ENCODE measurements at places on chromosomes 5 and 9.

GRCh38 chr5:143877196-143877595 lies 65.2 kb downstream of the HMHB1 start:
- H3K4me3 ChIP-seq: no peak overlapping the region
- H3K4me1 ChIP-seq: no peaks in the 10 kb centered on the region
- H3K27me3 ChIP-seq: no peaks in the 10 kb centered on the region
- no peaks in the 10 kb centered on the region for H3K36me3 ChIP-seq
- DNase-seq: no peak

DNA sequence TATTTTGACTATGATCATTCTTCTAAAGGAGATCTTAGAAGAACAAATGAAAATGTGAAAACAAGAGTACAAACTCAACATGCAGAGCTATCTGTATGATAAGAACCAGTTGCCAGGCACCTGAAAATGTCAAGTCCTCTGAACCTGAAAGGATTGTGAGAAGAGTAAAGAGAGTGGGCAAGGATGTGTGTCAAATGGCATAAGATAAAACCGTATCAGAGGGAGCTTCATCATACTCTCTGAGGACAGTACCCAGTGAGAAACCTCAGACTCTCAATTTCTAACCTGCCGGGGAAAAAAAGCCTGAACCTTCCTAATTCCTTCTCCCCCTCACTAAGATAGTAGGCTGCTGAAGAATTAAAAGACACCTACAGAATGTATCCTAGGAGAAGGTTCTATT lies 6.8 kb downstream of the ETF1 start:
- no peak overlapping the region for H3K4me3 ChIP-seq
- H3K36me3 ChIP-seq: peaks cover 46% of the 10 kb centered on the region
- peaks cover 6% of the 10 kb centered on the region for H3K4me1 ChIP-seq
- H3K27ac ChIP-seq: no peak overlapping the region
- DNase-seq: no peak

- no peaks in the 10 kb centered on the region for H3K36me3 ChIP-seq
- peaks cover 19% of the 10 kb centered on the region for H3K4me1 ChIP-seq
- H3K27me3 ChIP-seq: peaks cover 22% of the 10 kb centered on the region
- H3K4me3 ChIP-seq: no peak overlapping the region
- H3K27ac ChIP-seq: no peak overlapping the region
Measured at GRCh38 chr5:531749-532315, 7.6 kb upstream of the SLC9A3 start.

DNA sequence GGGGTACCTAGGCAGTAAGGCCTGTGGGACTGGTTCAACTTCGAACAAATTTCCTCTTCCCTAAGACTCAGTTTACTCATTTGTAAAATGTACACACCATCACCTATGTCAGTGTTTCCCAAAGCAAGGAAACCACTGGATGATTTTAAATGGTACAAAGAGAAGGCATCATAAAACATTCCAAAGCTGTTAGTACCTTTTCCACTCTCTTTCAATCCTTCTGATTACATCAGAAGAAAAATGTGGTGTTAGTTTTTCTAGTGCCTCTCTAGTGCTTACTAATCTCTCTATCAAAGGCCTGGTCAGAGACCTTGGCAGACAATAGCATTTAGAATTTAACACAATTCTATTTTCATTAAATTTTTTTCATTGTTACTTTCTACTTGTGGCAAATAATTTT lies 18.1 kb downstream of the NR6A1 start:
- H3K4me3 ChIP-seq: no peak overlapping the region
- no peak for DNase-seq
- H3K27ac ChIP-seq: no peak overlapping the region
- no peaks in the 10 kb centered on the region for H3K36me3 ChIP-seq
- no peaks in the 10 kb centered on the region for H3K4me1 ChIP-seq
- peaks cover 38% of the 10 kb centered on the region for H3K27me3 ChIP-seq

- H3K36me3 ChIP-seq: no peaks in the 10 kb centered on the region
- DNase-seq: no peak
- no peaks in the 10 kb centered on the region for H3K27me3 ChIP-seq
- H3K4me3 ChIP-seq: no peak overlapping the region
- H3K27ac ChIP-seq: no peak overlapping the region
- H3K4me1 ChIP-seq: no peaks in the 10 kb centered on the region
Measured at GRCh38 chr5:8892926-8893325, 652.9 kb downstream of the SEMA5A start.
